Fibroblast of lung (primary cell): ENCODE measurements at places on chromosomes 12 and 14. TPM values are rescaled to one million over a fixed set of nuclear protein-coding genes. Genes with fewer than 3 reads are reported as not detected.

CLEC2A gene
- not detected in 2 replicates for total RNA-seq

ARHGEF25 gene
- total RNA-seq = 34.4 and 40.0 TPM in 2 replicates

FAM186B gene
- 0.33 and 0.51 TPM in 2 replicates for total RNA-seq

NOS1 gene
- under 0.01 TPM in 2 replicates for total RNA-seq

LGR5 gene
- not detected in 2 replicates for total RNA-seq

EPS8 gene
- 71.4 and 108 TPM in 2 replicates for total RNA-seq

FLVCR2 gene
- 2.1 and 7.3 TPM in 2 replicates for total RNA-seq

RAN gene
- 409 and 445 TPM in 2 replicates for total RNA-seq

SDR9C7 gene
- total RNA-seq = not detected in 2 replicates

CD163 gene
- 0.26 TPM in 1 of 2 replicates, not detected in the other for total RNA-seq

MARS1 gene
- 223 and 352 TPM in 2 replicates for total RNA-seq

TEX22 gene
- 0.33 and 0.51 TPM in 2 replicates for total RNA-seq

FSCB gene
- total RNA-seq = not detected in 2 replicates

HCFC2 gene
- total RNA-seq = 28.0 and 36.2 TPM in 2 replicates

EMC9 gene
- 12.3 and 18.0 TPM in 2 replicates for total RNA-seq

FICD gene
- total RNA-seq = 8.2 and 8.6 TPM in 2 replicates

MIP gene
- not detected in 2 replicates for total RNA-seq

SLC38A4 gene
- 1.8 and 6.1 TPM in 2 replicates for total RNA-seq

KLRG1 gene
- total RNA-seq = 1.0 and 1.8 TPM in 2 replicates

SIX4 gene
- 9.2 and 18.3 TPM in 2 replicates for total RNA-seq

PLD4 gene
- total RNA-seq = under 0.01 and 0.17 TPM in 2 replicates

KRT6C gene
- not detected in 2 replicates for total RNA-seq

SYNDIG1L gene
- not detected in 2 replicates for total RNA-seq

SCNN1A gene
- under 0.01 and 0.26 TPM in 2 replicates for total RNA-seq

KERA gene
- total RNA-seq = not detected in 2 replicates

TAS2R30 gene
- total RNA-seq = 2.6 and 4.0 TPM in 2 replicates

GLT1D1 gene
- total RNA-seq = under 0.01 TPM in 2 replicates

AQP2 gene
- total RNA-seq = not detected in 2 replicates

GPRC5D gene
- not detected in 2 replicates for total RNA-seq

ANKRD33 gene
- under 0.01 TPM in 1 of 2 replicates, not detected in the other for total RNA-seq

BCL11B gene
- under 0.01 TPM in 2 replicates for total RNA-seq

DHRS2 gene
- total RNA-seq = not detected in 2 replicates

MYF5 gene
- total RNA-seq = not detected in 2 replicates

PPM1H gene
- 0.51 and 3.1 TPM in 2 replicates for total RNA-seq

RPL10L gene
- total RNA-seq = not detected in 2 replicates

ACADS gene
- 14.1 and 15.9 TPM in 2 replicates for total RNA-seq

AGAP2 gene
- total RNA-seq = under 0.01 and 0.17 TPM in 2 replicates

LHX5 gene
- not detected in 2 replicates for total RNA-seq

BEST3 gene
- not detected in 2 replicates for total RNA-seq

XRCC3 gene
- total RNA-seq = 2.8 and 9.2 TPM in 2 replicates

RIMKLB gene
- total RNA-seq = 13.0 and 13.4 TPM in 2 replicates

VSIG10 gene
- 26.5 and 31.7 TPM in 2 replicates for total RNA-seq

STAB2 gene
- total RNA-seq = not detected in 2 replicates

SERPINA9 gene
- total RNA-seq = not detected in 2 replicates

NELL2 gene
- total RNA-seq = 0.17 and 0.26 TPM in 2 replicates

PLEKHG7 gene
- not detected in 2 replicates for total RNA-seq

SOX5 gene
- 16.4 and 32.0 TPM in 2 replicates for total RNA-seq

ESR2 gene
- 0.26 and 0.66 TPM in 2 replicates for total RNA-seq

COX8C gene
- total RNA-seq = 0.33 TPM in 1 of 2 replicates, not detected in the other

KRT74 gene
- not detected in 2 replicates for total RNA-seq

KRT83 gene
- total RNA-seq = not detected in 2 replicates
